Activated CD8-positive, alpha-beta T cell treated with anti-CD3 and anti-CD28 coated beads for 36 hours (primary cell): ENCODE measurements at places on chromosomes 16 and 17.

DNA sequence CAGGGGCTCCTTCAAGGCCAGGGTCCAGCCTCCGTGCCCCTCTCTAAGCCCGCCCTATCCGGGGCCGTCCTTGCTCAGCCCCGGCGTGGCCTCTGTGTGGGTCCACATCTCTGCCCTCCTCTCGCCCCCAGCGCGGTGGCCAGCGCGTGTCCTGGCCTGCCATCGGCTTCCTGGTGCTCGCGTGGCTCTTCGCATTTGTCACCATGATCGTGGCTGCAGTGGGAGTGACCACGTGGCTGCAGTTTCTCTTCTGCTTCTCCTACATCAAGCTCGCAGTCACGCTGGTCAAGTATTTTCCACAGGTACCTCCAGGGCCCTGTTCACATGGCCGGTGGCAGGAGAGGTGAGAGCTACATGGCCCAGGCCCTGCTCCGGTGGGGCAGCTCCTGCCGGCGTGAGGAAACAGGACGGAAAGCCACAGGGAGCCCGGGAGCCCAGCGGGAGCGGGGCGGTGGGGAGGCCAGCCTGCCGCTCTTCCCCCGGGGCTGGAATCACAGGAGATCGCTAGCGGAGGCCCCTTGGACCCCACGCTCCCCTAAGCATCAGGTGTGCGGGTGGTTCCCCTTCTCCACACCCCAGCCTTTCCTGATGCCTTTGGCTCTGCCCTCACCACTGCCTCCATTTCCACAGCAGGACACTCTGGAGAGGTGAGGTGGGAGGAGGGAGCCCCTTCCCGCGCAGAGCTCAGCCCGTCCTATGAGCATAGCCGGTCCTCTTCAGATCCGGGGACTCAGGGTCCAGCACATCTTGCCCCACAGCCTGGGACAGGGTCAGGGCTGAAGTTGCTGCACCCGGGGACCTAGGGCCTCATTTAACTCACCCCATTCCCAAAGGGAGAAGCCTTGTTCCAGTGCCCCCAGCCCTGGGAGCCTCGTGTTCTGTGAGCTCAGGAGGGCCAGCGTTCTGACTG, 10.2 kb downstream of the TAX1BP3 start:
- no peak for DNase-seq

- DNase-seq: no peak
Measured at GRCh38 chr16:24045641-24046040, 209.9 kb downstream of the PRKCB start.

- DNase-seq: no peak
Measured at GRCh38 chr17:21020622-21021021, 22.2 kb downstream of the USP22 start.

DNA sequence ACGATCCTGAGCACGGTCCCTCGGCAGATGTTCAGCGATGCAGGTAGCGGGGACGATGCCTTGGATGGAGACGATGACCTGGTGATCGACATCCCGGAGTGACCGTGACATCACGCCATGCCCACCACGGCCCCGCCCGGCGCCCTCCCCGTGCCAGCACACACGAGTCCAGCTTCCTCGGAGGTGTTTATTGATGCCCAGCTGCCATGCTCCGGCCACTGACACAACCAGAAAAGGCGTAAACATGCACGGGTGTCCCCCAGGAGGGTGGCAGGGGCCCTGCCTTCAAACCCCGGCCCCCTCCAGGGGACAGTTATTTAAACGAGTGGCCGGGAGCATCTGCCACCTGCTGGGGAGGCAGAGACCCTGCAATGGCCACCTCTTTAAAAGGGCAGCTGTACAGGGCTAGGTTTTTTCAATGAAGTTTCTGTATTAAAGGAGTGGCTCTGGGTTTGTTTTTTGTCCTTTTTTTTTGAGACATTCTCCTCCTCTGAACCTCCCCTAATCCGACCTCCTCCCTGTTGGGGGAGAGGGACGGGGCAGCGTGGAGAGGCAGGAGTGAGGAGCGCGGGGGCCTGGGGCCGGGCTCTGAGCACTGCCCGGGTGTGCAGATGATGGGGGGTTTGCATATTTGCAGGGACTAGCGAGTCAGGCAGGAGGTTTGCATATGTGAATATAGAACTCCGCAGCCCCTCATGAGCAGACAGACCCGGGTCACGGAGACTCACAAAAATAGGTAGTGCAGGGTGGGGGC, 5.3 kb downstream of the DOC2A start:
- DNase-seq: peak; percentile 42

DNA sequence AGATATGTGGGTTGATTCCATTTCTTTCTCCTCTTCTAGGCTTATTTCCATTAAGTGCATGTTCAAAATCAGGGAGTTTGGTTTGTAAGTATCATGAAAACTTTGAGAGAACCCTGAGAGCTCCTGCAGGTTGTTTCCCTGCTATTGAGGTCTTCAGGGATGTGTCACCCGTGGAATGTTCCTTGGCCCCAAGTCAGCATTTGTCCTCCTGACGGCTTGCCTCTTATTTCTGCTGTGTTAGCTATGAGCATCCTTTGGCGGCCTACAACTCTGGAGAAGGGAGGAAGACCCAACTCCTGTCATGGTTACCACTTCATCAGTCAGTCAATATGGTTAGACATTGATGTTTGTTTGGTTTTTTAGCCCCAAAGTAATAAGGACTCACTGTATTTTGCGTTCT, 180.8 kb downstream of the FTO start:
- no peak for DNase-seq

GRCh38 chr17:1180958-1181752, 1.4 kb upstream of the ABR start:
- peak; percentile 20 for DNase-seq

DNA sequence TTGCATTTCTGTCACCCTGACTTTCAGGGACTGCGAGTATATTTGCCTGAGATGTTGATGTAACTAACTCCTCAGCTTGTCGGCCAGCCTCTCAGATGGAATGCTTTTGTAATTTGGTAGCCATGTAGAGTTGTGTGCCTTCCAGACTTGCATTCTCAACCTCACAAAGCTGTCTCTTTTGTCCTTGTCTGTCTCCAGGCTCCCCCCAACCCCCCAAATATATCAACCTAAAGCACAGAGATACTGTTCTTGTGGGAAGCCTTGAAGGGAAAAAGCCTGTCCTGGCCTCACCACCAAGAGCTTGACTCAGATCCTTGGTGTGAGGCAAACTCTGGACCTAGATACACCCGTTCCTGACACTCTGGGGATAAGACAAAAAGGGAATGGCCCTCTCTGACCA, 18.4 kb downstream of the SAP30BP start:
- DNase-seq: no peak

DNA sequence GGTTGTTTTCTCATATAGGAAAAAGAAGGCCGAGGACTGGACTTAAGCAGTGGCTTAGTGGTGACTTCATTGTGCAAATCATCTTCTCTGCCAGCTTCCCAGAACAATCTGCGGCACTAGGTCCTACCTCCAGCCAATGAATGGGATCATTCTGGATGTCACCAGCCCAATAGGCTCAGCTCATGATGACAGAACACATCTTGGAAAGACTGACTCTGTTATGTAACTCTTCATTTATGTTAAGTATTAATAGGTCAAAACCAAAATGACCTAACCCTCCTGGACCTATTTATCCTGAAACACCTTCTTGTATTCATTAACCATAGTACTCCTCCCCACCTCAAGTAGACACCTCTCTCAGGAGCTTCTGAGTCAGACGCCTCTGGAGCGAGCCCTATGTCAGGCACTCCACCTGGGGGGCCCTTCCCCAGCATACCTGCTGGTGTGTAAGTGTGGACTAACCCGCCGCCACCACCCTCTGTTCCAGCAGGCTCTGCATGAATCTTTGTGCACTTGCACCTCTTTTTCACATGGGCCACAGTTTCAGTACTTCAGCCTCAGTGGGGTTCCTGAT, 7.2 kb downstream of the ARL2BP start:
- no peak for DNase-seq

DNA sequence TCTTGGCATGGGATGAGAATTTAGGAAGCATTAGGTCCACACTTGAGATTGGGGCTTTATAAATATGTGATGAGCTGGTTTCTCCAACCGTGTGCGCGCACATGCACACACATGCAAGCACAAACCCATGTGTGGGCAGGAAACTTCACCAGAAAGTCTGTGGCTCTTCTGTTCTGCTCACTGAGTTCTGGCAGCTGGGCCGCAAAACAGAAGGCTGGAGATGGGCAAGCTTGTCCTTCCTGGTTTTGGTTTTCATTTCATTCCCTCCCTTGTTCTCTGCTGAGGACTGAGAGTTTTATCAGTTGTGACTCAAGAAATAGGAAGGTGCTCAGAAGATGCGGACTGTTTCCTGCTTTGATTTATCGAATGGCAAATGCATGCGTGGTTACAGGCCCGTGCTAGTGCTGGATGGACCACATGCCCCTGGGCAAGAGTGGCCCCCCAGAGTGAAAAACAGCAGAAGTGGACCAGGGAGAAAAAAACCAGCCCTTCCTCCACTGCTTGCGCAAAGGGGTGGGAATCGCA, 14.1 kb downstream of the MAP3K14 start:
- peak; percentile 76 for DNase-seq

- DNase-seq: no peak
Measured at GRCh38 chr16:69260019-69260418, 51.1 kb upstream of the VPS4A start.

DNA sequence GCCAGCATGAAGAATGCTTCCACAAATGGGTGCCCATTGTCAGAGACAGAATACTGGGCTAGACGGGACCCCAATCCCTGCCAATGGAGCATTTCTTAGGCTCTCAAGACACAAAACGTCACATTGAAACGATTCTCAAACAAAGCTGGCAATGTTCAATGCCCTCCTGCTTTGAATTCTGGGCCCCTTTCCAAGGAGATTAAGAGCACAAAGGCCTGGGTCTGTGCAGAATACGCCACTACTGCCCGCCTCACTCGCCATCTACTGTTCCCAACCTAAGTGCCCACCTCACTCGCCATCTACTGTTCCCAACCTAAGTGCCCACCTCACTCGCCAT, 9.7 kb downstream of the CFAP20 start:
- no peak for DNase-seq

- no peak for DNase-seq
Measured at GRCh38 chr17:51197754-51198153, 31.5 kb downstream of the NME2 start.

- no peak for DNase-seq
Measured at GRCh38 chr16:2819179-2819938, 2.3 kb downstream of the PRSS21 start.

DNA sequence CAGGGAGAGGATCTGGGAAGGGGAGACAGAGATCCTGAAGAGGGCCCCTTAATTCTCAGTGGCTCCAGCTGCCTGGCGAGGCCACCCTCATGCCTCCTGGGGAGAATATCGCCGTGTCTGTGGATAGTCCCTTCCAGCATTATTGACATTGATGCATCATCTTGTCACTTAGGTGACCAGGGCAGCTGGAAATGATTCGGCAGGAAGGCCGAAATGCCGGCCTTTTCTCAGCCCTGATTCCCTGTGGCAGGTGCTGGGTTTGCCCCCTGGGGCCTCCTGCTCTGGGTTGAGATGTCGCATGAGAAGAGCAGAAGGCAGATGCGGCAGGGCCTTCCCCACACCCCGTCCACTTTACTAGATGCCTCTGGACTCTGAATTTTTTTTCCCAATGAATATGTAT, 89.5 kb downstream of the RAP1GAP2 start:
- no peak for DNase-seq

- DNase-seq: peak; percentile 69
Measured at GRCh38 chr16:17374668-17375255, 96.0 kb downstream of the XYLT1 start.

DNA sequence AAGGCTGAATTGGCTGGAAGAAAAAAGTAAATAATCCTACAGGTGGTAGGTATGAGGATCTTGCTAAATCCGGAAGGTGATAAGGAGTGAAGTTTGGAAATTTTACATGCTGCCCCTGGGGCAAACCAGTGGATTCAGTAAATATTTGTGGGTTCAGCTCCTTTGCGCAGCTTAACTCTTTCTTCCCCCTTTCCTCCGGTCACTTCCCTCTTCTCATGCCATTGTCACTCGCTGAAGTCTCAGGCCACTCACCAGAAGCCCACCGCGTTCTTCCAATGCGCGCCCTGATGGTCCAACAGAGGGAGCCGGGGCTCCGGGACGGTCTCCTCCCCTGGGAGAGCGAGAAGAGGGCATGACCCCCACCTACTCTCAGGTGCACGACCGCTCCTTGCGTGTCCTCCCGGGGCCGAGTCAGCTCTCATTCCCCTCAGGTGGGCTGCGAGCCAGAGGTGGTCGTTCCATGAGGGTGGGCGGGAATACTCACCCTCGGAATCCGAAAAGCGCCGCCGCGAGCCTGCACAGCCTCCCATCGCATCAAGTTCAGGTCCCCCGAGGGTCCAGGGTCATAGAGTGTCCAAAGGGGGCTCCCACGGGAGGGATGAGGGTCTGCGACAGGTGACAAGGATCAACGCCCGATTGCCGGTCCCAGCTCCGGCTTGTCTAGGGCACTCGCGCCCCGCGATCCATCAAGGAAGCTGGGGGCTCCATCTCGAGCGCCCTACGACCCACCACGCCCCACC, 474 bp downstream of the CLN3 start:
- peak; percentile 32 for DNase-seq

DNA sequence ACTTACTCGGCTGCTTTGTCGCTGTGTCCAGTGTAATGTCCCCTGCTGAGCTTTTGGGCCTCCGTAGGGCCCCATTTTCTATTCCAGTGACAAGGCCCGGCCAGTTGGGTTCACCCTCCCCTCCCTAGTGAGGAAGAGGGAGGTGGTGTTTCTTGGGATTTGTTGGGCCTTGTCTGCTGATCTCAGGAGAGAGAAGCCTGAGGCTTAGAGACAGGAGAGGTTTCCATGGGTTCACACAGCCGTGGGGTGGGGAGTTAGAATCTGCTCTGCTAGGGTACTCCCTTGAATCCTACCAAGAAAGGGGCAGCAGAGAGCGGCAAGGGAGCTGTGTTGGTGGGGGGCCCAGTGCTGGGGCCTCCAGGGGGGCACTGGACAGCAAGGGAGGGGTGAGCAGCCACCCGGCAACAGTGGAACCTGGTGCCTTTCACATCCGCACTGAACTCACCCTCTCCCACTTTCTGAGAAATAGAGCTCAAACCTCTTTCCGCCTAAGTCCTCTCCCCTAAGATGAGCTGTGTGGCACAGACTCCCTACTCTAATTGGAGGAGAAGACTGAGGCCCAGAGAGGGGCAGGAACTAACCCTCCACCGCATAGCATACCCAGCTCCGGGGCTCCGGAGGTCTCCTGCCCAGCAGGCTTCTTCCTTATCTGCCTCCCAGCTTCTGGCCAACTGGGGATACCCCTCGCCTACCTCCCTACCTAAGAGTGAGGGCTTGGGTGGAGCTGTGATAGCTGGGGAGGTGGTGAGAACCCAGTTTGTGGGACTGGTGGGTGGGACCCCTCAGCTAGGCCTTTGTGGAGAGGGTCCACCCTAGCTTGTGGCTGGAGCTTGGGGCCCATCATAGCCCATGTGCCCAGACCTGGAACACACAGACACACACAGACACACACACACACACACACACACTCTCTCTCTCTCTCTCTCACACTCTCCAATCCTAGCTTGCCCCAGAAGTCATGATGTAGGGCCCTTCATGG, 6.8 kb downstream of the TBKBP1 start:
- DNase-seq: peak; percentile 54

DNA sequence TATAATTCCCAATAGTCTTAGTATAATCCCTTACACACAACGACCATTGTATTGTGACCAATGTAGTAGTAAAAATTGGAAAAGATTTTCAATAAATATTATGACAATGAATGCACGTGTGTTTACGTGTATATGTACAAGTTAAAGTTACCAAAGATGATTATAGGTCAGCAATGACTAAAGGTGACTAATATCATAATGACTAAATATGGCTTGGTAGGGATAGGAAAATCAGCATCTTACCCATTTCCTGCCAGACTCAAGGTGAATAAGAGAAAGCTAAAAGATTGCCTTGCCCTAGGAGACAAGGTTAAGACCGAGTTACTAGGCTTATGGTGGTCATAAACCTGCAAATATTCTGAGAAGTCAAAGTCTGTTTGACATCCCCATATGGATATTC, 34.4 kb downstream of the CPD start:
- no peak for DNase-seq

- peak; percentile 73 for DNase-seq
Measured at GRCh38 chr16:610513-611381, 20.0 kb upstream of the WFIKKN1 start.
